ENCODE measurements at places on chromosomes 7 and 10. TPM values are rescaled to one million over a fixed set of nuclear protein-coding genes. Genes with fewer than 3 reads are reported as not detected.

PTPN20 gene
- total RNA-seq, result 0.27 TPM

TUBB8 gene
- total RNA-seq, result not detected

BUD23 gene
- total RNA-seq, result 28.6 TPM

ELN gene
- 101 TPM for total RNA-seq

ITIH2 gene
- total RNA-seq, result not detected

CALML5 gene
- not detected for total RNA-seq

UCN3 gene
- not detected for total RNA-seq

NKX2-3 gene
- total RNA-seq, result not detected

EBLN1 gene
- not detected for total RNA-seq

CTAGE6 gene
- total RNA-seq, result 4.5 TPM

SPDYE17 gene
- not detected for total RNA-seq

SCART1 gene
- total RNA-seq, result 1.6 TPM

GPRIN2 gene
- not detected for total RNA-seq

ZNF775 gene
- total RNA-seq, result 2.8 TPM

POLR1F gene
- total RNA-seq, result 225 TPM

C10orf71 gene
- total RNA-seq, result not detected

FLNC gene
- 193 TPM for total RNA-seq

NME8 gene
- not detected for total RNA-seq

LIPJ gene
- 0.09 TPM for total RNA-seq

EFCAB10 gene
- total RNA-seq, result not detected
